Left kidney (tissue), 8 donors: ENCODE measurements at places on chromosomes 7 and 10. TPM values are rescaled to one million over a fixed set of nuclear protein-coding genes. Genes with fewer than 3 reads are reported as not detected.

Gene PLXNA4
- polyA plus RNA-seq = 15.6 TPM

DNA sequence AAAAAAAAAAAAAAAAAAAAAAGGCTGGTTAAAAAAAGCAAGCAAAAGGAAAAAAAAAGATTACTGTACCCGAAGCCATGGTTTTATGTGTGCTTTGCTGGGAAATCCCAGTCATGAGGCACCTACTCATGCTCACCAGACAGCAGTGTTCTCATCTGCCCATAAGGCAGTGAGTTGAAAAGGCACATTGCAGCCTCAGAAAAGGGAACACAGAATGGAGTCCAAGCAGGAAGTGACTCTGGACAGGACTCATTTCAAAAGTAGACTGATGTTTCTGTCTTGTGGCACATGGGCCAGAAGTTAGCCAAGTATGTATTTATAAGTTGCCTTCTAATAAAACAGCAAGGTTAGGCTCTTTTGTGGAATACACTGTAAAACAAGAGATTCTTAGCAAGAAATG is 40.2 kb downstream of the PDSS1 start:
- no peak for DNase-seq

Gene TRIL
- polyA plus RNA-seq = 51.3 TPM

DNA sequence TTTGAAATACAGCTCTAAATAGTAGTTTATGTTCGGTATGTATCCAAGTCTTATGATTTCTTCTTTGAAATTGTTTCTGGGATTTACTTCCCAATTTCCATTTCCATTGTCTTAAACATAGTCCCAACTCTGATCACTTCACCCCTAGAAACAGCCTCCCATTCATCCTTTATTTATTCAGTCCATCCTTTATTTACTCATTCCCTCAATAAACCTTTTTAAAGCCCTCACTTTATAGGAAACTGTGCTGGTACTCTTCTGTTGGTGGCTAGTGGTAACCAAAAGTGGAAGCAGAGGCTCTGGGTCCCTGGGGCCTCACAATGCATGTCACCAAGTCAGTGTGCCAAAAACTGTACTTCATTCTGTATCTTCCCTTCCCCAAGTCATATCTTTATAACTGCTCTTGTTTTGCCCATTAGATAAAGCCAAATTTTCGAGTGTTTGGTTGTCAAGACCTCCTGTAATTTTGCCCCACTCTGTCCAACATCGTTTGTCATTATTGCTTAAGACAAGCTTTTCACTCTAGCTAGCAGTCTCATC is 3.9 kb upstream of the EPC1 start:
- no peak for DNase-seq

DNA sequence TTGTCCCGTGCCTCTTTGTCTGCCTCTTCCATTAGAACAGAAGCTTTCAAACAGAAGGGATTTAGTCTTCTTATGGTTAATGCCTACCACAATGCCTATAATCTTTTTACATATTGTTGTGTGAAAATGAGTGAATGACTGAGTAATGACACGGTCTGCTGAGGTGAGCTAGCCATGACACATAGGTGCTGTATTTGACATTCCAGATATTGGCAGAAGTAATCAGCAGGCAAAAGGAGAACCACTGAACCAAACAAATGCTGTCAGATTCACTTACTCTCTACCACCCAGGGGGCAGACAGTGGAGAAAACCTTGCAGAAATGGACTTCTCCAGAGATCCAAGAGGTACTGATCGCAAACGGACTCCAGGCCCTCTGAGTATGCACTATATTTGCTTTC is 377.2 kb upstream of the VWC2 start:
- no peak for DNase-seq

Gene STEAP1B
- 1.6 TPM for polyA plus RNA-seq

DNA sequence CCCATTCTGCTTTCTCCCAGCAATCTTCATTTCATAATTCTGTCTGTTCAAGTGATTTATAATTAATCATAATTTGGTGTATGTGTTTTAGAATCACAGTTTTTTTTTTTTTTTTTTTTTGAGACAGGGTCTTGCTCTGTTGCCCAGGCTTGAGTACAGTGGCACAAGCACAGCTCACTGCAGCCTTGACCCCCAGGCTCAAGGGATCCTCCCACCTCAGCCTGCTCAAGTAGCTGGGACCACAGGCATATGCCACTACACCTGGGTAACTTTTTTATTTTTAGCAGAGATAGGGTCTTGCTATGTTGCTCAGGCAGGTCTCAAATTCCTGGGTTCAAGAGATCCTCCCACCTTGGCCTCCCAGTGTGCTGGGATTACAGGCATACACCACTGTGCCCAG is 49.2 kb upstream of the PLA2G12B start:
- no peak for DNase-seq

Gene ATRNL1
- 27.8 TPM for polyA plus RNA-seq

DNA sequence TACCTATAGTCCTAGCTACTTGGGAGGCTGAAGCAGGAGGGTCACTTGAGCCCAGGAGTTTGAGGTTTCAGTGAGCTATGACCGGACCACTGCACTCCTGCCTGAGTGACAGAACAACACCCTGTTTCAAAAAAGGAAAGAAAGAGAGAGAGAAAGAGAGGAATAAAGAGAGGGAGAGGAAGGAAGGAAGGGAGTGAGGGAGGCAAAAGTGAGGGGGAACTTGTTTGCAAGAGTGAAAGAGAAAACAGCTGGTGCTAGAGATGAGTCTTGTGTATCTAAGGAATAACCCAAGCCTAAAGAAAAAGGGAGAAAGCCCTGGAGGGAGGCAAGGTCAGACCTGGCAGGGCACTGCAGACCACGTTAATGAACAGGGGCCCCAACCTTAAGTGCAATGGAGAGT is 4.8 kb upstream of the NT5C2 start:
- no peak for DNase-seq

DNA sequence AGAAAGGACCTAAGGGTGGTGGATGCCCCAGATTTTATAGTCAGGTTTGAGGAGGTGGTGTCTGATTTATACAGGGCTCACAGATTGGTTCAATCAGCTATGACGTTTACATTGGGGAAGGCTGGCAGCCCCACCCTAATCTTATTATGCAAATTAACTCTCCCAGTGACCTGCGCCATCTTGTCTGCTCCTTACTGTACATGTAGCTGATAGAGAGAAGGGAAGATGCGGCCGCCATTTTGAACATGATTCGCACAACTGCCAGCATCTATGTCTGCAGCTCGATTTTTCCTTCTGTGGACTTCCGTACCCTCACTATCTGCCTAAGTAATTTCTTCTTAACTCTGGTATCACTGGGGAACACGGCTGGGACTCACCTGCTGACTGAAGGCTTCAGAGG is 619.0 kb upstream of the DPP6 start:
- no peak for DNase-seq

DNA sequence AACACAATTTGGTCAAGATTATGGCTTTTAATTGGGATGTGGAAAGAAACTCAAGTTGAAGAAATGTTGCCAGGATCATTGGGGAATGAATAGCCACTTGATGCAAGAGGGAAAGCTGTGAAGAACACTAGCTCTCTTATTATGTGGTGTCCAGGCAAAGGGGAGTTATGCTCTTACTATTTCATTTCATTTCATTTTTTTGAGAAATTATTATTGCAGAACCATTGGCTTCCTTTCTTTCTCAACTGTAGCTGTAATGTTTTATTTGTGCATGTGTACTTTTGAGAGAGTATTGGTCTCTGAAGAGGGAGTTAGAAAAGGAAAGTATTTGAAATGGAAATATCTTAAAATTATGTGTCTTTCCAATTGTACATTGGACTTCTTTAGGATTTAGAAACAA is 312.6 kb upstream of the BMPER start:
- no peak for DNase-seq

- no peak for DNase-seq
These were observed 1.2 kb downstream of the DLG5 start for GRCh38 chr10:77925410-77925794.

GRCh38 chr7:92075455-92076158 is 58.7 kb downstream of the CYP51A1 start:
- DNase-seq = no peak

Gene PARD3
- polyA plus RNA-seq = 81.9 TPM

Gene GRB10
- polyA plus RNA-seq = 45.6 TPM

- no peak for DNase-seq
These were observed 472.0 kb upstream of the FZD8 start for GRCh38 chr10:36114141-36114540.

DNA sequence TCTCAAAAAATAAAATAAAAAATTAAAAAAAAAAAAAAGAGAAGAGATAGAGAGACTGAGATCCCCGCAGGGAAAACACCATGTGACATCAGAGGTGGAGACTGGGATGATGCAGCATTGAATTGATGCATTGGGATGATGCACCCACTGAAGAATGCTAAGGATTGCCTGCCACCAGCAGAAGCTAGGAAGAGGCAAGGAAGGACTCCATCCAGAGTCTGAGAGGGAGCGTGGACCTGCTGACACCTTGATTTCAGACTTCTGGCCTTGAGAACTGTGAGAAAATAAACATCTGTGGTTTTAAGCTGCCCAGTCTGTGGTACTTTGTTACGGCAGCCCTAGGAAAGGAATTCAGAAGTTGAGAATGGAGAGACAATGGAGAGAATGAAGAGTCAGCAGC is 89.8 kb upstream of the PRPS1L1 start:
- no peak for DNase-seq

DNA sequence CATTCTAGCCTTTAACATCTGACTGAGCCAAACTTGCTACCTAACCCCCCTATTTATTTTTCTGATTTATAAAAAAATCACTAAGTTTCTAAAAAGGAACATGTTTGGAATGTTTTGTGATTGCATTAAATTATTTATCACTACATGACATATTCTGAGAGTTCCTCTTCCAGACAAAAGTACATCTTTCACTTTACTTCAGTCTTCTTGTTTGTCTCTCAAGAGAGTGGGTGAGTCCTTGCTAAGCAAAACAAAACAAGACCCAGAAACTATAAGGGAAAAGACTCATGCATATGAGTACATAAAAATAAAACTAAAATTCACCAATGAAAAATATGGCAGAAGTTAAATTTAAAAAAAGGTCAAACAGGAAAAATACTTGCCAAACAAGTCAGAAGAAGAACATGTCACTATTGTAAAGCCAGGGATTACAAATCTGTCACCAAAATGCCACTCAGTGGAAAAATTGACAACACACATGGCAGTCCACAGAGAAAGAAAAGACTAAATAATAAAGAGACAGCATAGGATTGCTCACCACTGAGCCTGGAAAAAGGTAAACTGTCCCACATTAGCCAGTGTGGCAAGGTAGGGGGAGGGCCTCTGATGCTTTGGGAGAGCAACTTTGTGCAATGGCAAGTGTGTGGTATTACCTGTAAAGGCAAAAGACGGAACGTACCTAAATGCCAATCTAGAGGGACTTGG is 166.7 kb upstream of the ZNF32 start:
- DNase-seq = no peak

GRCh38 chr7:15245831-15246230 is 316.0 kb downstream of the AGMO start:
- no peak for DNase-seq

Gene NUTM2A
- 3.6 TPM for polyA plus RNA-seq

DNA sequence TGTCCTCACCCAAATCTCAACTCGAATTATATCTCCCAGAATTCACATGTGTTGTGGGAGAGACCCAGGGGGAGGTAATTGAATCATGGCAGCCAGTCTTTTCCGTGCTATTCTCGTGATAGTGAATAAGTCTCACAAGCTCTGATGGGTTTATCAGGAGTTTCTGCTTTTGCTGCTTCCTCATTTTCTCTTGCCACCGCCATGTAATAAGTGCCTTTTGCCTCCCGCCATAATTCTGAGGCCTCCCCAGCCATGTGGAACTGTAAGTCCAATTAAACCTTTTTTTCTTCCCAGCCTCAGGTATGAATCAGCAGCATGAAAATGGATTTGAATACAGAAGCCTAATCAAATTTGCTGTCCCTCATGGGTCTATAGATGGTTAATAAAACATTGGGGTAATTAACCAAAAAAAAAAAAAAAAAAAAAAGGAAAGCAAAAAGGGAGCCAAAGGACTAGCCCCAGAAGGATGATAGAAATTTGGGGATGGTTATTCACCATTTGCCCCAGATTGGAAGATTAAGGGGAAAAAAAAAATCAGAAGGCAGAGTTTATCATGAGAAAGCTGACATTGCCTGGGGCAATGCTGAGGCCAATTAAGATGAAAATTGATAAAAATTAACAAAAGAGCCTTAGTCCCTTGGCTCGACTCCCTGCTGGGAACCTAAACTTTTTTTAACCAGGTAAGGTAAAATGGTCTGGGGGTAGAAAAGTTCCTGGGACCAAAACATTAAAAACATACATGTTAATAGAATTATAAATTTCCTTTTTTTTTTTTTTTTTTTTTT is 27.6 kb downstream of the AVL9 start:
- DNase-seq = no peak

Gene SH2D4B
- 0.15 TPM for polyA plus RNA-seq

- DNase-seq = no peak
These were observed 78.7 kb downstream of the ARHGAP22 start for GRCh38 chr10:48526011-48526821.

GRCh38 chr7:45658716-45659495 is 84.7 kb downstream of the ADCY1 start:
- peak; percentile 37 for DNase-seq

Gene PTPN20
- polyA plus RNA-seq = 7.3 TPM

DNA sequence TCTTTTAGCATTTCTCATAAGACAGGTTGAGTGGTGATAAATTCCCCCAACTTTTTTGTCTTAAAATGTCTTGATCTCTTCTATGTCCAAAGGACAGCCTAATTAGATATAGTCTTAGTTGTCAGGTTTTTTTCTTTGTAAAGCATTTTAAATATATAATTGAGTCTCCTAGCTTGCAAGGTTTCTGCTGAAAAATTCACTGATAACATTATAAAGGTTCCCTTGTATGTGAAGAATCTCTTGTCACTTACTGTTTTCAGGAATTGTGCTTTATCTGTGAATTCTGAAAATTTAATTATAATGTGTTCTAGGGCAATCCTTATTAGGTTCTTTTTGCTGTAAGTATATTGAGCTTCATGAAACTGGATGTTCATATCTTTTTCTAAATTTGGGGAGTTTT is 96.8 kb upstream of the ZNF92 start:
- DNase-seq = no peak

DNA sequence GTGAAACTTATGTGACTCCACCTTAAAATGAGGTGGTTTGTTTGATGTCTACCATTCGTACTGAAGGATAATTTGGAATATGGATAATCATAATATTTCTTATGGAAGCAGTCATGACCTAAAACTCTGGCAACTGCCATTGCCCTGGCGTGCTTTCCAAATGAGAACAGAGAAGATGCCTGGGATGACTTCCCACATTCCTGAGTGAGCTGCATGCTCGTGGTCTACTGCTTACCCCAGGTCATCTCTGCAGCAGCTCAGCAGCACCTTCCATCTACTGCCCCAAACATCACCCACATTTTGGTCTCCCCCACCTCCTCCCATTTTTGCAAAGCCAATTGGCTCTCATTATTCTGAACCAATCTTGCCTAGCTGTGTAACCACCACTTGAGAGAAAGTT is 40.1 kb downstream of the LYZL1 start:
- DNase-seq = no peak
